ENCODE measurements at places on chromosomes 3 and 15.
A peak's percentile ranks its signal among the peaks of the same experiment; 100 is the strongest.

DNA sequence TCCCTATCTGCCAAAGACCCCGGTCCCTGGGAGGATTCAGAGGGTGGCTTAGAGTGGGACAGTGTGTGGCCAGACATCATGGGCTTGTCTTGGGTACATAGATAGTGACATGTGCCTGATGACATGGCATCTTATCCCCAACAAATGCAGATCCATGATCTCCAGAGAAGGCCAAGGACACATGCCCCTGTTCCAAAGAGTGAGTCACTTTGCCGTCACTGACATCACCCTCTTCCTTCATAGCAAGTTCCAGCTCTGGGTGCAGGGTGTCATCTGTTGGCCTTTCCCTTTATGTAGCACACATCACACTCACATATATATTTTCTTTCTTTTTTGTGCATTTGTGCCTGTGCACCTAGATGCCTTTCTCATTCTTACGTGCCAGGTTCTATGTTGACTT, 350.5 kb downstream of the LRTM1 start:
- no peak for DNase-seq

DNA sequence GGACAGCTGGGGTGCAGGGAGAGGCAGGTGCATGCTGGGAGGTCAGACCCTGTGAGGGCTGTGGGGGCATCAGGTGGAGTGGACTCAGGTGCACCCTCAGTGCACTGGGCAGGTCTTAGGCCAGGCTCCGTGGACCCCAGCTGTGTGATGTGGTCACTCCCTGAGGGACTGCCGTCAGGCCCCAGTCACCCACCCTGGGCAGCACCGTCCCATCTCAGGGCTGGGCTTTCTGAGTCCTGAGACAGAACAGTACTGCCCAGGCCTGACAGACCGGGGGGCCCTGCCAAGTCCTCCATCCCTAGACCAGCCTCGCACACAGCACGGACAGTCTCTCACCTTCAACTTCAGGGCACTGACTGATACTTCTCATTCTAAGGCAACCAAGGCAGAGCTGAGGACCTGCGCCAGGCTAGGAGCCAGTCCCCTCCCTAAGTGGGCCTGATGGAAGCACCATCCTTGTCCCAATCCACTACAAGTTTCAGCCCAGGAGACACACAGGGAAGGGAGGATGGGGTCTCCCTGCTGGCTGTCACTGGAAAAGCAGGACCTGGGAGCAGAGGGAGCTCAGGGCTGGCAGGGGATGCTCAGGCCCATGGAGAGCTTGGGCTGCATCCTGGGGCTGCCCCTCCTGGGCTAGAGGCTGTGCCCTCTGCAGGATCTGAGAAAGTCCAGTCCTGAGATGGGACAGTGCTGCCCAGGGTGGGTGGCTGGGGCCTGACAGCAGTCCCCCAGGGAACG, 86.3 kb downstream of the LMLN start:
- no peak for DNase-seq

GRCh38 chr15:70557521-70558258, 205.7 kb downstream of the UACA start:
- DNase-seq = no peak

DNA sequence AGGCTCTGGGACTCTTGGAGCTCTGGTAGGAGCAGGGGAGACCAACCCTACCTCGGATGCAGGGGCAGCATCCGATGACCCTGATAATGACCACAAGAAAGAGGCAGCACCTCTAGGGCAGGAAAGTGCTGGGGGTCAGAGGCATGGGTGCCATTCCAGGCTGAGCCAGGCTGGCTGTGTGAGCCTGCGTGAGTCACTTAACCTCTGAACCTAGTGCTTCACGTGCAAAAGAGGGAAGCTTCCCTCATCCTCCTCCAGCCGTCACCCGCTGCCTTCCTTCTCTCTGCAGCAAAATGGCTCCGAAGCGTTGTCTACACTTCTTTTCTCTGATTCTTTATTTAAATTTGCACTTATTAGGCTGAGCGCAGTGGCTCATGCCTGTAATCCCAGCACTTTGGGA, 35.5 kb downstream of the ZDHHC19 start:
- DNase-seq = no peak

GRCh38 chr3:39067286-39067685, 15.5 kb downstream of the WDR48 start:
- DNase-seq = no peak

- peak; percentile 34 for DNase-seq
Observed at GRCh38 chr3:5187920-5188418, 462 bp downstream of the EDEM1 start.

Data from effector memory CD4-positive, alpha-beta T cell (primary cell).